ENCODE measurements at places on chromosomes 1 and 21. TPM values are rescaled to one million over a fixed set of nuclear protein-coding genes. Genes with fewer than 3 reads are reported as not detected.

GRCh38 chr1:60791226-60791625, 291.1 kb upstream of the NFIA start:
- no peak for DNase-seq

DNA sequence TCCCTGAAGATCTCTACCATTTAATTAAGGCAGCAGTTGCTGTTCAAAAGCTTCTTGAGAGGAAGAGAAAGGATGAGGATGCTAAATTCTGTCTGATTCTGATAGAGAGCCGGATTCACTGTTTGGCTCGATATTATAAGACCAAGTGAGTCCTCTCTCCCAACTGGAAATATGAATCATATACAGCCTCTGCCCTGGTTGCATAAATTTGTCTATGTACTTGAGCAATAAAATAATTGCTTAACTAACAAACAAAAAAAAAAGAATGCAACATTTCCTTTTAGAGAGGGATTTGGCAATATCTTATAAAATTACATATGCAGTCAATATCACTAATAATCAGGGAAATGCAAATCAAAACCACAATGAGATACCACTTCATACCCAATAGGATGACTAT, 26.8 kb downstream of the ALDH9A1 start:
- no peak for DNase-seq

- DNase-seq = no peak
These were observed 43.4 kb upstream of the WNT4 start for GRCh38 chr1:22186311-22186710.

- DNase-seq = no peak
These were observed 574.1 kb downstream of the PTPRU start for GRCh38 chr1:29810121-29811120.

DNA sequence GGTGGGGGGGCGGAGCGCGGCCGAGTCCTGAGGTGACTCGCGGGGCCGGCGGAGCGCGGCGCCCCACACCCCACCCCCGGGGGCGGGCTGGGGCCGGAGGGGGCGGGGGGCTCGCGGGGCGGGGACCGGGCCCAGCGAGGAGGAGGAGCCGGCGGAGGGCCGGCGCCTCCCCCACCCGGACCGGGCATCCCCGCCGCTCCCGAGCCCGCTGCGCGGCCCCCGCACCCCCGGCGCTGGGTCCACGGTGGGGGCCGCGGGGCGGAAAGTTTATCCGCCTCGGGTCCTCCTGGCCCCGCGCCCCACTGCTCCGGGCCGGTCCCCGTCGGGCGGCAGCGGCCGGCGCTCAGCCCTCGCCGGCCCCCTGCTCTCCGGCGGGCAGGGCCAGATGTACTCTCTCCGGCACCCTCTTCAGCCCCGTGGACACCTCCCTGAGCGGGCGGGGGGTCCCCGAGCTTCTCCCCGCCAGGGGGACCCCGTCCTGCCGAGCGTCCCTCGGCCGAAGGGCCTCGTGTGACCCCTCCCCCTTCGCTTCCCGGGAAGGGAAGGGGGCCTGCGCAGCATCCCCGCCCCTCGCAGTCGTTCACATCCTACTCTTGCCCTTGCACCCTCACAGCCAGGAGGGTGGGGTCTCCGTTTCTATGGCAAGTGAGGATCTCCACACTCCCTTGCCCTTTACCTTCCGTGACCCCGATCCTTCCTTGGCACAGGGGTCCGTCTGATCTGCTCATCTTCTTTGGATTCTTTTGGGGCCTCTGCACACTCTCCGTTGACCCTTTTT, 663 bp downstream of the CAMTA1 start:
- no peak for DNase-seq

DNA sequence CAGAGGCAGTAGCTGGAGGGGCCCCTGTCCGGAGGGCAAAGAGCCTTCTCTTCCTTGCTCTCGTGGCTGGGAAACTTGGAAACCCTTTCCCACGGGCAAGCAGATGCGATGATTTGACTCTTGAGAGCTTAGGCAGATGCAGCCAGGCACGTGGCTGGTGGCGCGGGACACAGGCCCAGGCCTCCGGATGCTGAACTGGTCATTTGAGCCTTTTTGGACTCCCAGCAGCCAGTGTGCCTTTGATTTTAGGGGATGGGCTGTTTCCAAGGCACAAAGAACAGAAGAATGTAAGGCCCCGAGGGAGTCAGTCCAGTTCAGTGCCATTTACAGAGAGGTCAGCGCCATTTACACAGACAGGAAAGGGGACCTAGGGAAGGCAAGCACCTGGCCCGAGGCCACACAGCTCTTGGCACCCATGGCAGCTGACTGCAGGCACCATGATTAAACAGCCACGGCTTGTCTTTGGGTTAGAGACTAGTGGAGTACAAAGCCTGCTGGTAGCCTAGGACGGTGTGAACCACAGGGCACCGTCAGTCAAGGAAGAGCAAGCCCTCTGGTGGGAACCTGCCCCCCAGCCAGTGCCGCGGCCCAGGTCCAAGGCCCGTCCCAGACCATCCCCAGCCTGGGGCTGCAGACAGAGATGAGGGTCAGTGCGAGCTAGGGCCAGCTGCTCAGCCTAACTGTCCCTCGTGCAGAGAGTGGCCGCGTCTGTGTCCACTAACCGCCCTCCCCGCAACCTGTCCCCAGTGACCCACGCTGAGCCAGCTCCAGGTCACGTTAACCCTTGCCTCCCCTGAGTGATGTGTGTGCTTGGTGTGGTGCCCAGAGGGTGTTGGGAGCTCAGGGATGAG, 20.4 kb upstream of the CCDC27 start:
- no peak for DNase-seq

DNA sequence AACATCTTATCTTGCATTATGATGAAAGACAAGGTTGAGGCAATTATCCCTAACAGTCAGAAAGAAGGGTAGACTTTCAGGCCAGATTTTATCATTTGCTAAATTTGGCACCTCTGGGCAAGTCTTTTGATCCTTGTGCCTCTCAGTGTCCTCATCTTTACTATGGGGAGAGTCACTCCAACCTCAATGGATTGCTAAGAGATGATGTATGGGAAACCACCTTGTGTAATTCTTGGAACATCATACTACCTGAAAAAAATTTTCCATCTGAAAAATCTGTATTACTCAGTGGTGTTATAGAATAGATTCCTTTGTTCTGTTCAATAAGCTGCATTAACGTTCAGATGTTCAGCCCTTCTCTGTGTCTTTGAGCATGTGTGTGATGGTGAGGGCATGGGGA, 230.7 kb downstream of the TGFB2 start:
- no peak for DNase-seq

COL16A1 gene
- total RNA-seq = 3.9 TPM

FOXD3 gene
- total RNA-seq = not detected

ZMYND12 gene
- 0.36 TPM for total RNA-seq

CD1E gene
- not detected for total RNA-seq

CR1L gene
- not detected for total RNA-seq

LEPR gene
- total RNA-seq = 1.2 TPM

SLC25A24 gene
- 11.6 TPM for total RNA-seq
